Hippocampal formation (tissue), 2 donors: ENCODE measurements at places on chromosomes 3 and 15.
A peak's percentile ranks its signal among the peaks of the same experiment; 100 is the strongest.

DNA sequence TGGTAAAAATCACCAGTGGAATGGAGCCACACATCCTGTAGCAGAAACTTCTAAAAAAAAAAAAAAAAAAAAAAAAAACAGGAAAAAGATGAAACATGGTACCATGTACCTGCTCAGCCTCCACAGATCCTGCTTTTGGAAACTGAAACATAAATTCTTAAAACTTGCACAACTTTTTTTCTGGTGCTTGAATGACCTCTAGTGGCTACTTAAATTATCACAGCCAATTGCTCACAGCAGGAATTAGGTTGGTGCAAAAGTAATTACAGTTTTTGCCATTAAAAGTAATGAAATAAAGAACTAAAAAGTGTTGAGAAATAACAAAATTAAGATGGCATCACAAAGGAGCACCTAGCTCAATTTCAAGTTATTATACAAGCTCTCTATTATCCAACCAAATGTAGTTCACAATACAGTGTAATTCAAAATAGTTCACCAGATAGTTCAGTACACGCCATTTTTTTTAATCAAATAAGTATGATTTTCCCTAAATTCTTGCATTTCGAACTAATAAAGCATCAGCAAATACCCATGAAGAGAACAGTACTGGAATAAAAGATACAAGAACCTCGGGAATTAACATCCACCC, 80.6 kb downstream of the ULK4 start:
- no peak for DNase-seq

DNA sequence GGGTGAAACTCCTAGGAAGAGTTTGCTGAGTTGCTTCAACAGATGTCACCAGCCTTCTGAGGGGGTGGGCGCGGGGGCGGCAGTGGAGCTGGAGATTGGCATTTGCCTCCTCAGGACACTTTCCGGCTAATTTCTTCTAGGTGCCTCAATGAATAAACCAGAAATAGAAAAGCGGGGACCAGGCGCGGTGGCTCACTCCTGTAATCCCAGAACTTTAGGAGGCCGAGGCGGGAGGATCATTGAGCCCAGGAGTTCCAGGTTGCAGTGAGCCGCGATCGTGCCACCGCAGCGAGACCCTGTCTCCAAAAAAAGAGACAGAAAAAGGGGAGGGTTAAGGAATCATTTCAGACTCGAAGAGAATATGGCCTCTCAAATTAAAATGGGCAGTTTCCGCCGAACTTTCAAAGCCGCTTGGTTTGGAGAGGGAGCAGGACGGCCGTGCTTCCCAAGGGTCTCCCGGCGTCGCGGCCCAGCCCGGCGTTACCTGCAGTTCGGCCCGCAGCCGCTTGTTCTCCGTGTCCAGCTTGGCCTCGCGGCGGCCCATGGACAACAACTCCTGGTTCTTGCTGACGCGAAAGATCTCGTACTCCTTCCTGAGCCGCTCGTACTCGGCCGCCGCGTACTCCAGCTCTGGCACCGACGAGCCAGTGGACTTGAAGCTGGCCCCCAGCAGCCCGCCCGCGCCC, 587 bp downstream of the NPHP3 start:
- no peak for DNase-seq

DNA sequence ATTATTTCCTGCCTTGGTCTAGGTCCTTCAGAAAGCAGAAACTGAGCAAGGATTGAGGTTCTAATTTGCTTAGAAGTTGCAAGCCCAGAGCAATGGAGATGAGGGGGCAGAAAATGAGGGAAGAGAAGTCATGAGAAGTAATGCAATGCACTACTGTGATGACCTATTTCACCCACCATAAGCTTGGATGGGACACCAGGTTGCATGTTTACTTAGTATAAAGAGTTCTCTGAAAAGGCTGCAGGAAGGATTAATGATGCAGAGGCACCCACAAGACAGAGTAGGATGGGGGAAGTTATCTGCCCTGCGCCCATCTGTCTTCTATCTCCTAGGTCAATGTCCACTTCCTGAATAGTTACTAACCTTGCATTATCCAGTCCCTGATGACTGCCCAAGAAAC, 84.8 kb upstream of the SNRK start:
- no peak for DNase-seq

DNA sequence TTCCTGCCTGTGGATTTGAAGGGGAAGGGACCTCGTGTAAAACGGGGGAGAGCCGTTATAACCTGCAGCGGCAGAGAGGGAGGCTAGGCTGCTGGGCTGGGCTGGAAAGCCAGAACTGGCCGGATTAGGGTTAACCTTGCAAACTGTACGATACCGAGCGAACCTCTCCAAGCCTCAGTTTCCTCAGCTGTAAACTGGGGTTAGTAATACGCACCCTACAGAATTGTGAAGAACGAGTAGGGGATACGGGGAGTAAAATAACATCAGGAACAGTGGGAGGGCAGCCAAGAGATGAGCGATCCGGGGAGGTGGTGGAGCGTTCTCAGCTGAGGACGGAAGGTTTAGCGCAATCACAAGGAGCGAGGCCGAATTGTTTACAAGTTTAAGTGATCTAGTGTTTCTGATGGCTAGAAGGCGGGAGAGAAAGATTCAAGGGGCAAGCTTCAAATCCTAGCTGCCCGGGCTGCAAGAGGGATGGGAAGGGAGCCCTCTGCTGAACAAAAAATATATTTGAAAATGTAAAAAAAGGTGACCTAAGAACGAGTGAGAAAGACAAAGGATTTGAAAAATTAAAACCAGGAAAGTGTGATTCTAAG, 768 bp upstream of the SEMA5B start:
- DNase-seq: peak; percentile 84

GRCh38 chr15:67244971-67245478, 9.4 kb downstream of the AAGAB start:
- DNase-seq: no peak

GRCh38 chr3:157493627-157494550, 9.3 kb downstream of the VEPH1 start:
- DNase-seq: peak; percentile 72

- DNase-seq: no peak
Measured at GRCh38 chr3:65128346-65128745, 440.5 kb upstream of the ADAMTS9 start.

DNA sequence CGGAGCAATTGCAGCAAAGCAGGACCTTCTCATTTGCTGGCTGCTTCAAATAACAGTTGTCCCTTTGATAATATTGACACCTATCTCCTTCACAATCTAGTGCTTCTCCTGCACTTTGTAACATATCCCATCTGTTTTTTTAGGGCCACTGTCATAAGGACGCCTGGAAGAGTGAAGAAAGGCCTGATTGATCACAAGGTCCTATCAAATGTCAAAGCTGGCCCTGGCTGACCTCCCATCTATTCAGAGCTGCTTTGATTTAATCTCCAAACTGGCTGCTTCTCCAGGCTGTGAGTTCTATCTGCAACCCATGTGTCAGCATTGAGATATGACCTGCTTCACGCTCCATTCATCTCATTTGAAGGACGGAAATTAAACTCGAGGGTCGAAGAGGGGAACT, 601.2 kb upstream of the KCNMB2 start:
- DNase-seq: no peak

- no peak for DNase-seq
Measured at GRCh38 chr3:190301591-190301990, 20.7 kb downstream of the CLDN1 start.

GRCh38 chr3:168976969-168977368, 686.5 kb downstream of the MECOM start:
- no peak for DNase-seq

- no peak for DNase-seq
Measured at GRCh38 chr3:67598814-67599556, 55.4 kb downstream of the SUCLG2 start.

DNA sequence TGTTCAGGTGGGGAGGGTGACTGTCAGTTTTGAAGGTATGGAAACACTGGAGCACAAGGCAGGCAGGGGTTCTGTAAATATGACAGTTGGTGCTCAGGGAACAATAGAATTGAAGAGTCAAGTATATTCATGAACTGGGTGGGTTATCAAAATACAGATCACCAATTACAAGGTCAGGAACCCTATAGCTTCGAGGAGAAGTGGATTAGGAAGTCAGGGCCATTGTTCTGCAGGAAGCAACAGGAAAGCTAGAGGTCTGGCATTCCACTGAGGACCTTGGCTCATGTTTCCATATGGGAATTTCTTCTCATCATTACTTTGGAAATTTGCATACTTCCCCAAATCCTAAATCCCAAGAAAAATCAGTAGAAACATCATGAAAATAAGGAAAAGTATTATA, 125.9 kb downstream of the MYRIP start:
- no peak for DNase-seq
